ENCODE measurements at places on chromosomes 3 and 15.

DNA sequence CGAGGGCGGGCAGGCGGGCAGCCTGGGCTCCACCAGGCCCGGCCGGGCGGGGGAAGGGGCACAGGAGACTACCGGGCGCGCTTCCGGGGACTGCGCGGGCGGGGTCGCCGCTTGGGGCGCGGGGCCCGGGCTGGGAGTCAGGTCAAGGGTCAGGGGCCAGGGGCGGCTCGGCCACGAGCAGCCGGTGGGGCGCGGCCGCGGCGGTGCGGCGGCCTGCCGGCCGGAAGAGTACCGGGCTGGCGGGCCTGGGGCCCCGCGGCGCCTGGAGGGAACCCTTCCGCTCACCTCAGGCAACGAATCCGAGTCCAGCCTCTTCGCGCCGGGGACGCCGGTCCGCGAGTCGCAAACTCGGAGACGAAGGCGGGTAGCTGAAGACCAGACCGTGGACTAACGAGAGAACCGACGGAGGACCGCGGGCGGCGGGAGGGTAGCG, 225 bp downstream of the RHOA start:
- ATAC-seq: peak; percentile 23

- ATAC-seq: no peak
Measured at GRCh38 chr15:77599357-77599756, 33.4 kb downstream of the LINGO1 start.

- ATAC-seq: peak; percentile 27
Measured at GRCh38 chr3:72266016-72266370, 481.0 kb upstream of the PROK2 start.

GRCh38 chr3:106276151-106276550, 407.3 kb upstream of the CBLB start:
- ATAC-seq: no peak

DNA sequence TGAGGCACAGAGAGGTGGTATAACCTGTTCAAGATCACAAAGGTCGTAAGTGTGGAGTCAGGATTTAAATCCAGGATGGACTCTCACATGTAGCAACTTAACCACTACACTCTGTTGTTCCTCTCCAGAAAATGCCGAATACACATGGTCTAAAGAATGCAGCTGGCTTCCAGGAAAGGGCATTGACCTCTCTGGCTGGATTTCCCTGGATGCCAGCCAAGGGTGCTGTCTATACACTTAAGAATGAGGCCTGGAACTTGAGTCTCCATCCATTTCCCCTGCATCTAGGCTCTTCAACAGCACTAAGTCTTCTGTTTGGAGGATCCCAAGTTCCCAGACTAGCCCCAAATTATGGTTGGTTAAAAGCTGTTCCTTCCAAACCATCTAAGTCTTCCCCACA, 60.5 kb downstream of the CERS3 start:
- no peak for ATAC-seq
